Anterior cingulate cortex (tissue), 58 donors: ENCODE measurements at places on chromosomes 5 and 9.
A peak's percentile ranks its signal among the peaks of the same experiment; 100 is the strongest.

- DNase-seq = no peak
These were observed 77.0 kb downstream of the CYFIP2 start for GRCh38 chr5:157342822-157343402.

GRCh38 chr5:109614301-109614700, 75.4 kb upstream of the MAN2A1 start:
- DNase-seq = no peak

- DNase-seq = no peak
These were observed 29.7 kb downstream of the SLC28A3 start for GRCh38 chr9:84310883-84311282.

DNA sequence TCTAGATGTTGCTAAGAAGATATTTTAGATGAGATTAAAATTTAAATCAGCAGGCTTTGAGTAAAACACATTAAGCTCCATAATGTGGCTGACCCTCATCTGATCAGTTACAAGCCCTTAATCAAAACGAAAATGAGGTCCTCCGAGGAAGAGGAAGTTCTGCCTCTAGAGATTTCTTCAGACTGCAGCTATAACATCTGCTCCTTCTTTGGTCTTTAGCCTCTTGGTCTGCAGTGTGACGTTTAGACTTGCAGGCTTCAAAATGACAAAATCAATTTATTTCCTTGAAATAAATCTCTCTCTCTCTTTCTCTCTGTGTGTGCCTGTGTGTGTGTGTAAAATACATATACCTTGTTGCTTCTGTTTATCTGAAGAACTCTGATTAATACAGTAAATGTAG, 1429.8 kb upstream of the CDH9 start:
- no peak for DNase-seq

- no peak for DNase-seq
These were observed 14.5 kb upstream of the TAS2R1 start for GRCh38 chr5:9644630-9645029.

- DNase-seq = no peak
These were observed 105.1 kb downstream of the MAST4 start for GRCh38 chr5:66701244-66701643.

GRCh38 chr9:106287731-106288130, 575.2 kb upstream of the ZNF462 start:
- no peak for DNase-seq

DNA sequence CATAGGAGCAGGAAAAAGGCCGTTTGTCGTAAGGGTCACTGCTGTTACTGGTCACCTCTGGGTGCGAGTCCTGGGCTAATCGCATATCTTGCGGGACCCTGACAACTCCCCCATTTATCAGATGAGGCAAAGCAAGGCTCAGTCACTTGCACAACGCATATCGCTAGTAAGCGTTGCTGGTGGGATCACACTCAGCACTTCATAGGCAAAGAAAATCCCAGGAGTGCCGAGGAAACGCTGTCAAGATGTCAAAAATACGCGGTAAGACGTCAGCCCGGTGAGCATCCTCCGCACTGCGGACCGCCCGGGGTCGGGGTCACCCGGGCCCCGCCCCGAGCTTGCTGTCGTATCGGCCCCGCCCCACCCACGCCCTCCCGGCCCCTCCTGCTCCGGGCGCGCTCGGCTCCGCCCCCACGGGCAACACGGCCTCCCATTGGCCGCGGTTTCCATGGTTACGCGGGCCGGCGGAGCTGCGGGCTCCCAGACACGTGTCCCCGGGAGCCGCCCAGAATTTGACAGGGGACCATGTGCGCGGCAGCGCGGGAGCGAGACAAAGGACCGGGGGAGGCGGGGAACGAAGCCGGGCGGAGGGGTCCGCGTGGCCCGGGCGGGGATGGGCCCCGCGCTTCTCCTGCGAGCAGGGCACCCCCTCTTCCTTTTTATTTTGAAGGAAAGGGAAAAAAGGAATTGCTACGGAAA, 80.2 kb upstream of the IER5L start:
- peak; percentile 85 for DNase-seq

DNA sequence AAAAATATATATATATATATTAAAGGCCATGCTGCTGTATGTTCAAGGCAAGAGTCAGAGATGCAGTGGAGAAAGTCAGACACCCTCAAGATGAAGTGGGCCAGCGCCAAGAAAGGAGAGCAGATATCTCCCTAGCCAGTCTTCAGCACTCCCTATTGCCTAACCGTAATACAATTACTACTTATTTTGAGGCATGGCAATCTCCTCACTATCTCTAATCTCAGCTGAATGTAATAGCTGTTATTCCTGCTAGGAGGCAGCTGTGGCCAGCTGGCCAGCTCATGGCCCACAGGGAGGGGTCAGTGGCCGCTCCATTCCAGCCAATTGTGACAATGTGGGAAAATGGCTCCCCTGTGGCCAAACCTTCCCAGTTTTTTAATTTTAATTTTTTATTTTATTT, 87.5 kb upstream of the FBXW11 start:
- no peak for DNase-seq

GRCh38 chr5:73471654-73472053, 23.1 kb upstream of the FOXD1 start:
- DNase-seq = no peak

DNA sequence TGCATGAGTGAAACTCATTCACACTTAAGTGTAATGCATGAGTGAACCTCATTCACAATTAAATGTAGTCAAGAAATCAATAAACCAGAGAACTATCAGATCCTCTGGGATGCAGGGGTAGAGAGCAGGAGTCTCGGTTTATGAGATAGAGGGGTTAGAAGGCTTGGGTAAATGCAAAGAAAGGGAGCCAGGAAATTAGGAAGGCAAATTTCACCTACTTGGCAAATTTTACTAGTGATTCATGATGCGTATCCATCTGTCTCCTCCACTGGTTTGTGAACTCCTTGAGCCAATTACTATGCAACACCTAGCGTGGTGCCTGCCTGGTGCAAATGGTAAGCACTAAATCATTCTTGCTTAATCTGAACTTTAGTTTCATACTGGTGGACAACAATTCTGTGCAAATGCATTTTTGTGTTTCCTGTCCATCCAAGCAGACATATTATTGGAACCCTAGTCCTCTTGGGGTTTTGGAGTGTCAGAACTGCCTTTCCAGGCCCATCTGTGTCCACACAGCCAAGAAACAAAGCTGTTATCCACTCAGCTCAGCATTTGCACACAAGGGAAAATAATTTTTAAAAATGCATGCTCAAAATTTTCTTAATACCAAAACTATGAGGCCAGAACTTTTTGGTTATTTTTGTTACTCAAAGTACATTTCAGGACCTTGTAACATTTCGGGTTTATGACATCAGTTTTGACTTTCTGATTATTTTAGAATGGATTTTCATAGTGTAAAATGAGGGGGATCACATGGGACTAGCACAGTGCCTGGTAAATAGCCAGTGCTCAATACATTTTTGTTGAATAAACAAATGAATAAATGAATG, 5.2 kb downstream of the HAPLN1 start:
- no peak for DNase-seq

- no peak for DNase-seq
These were observed 56.0 kb upstream of the PTGER4 start for GRCh38 chr5:40623480-40624420.

- DNase-seq = no peak
These were observed 26.9 kb upstream of the ADAM19 start for GRCh38 chr5:157602505-157602904.

- peak; percentile 89 for DNase-seq
These were observed 384 bp upstream of the DMXL1 start for GRCh38 chr5:119070578-119070827.

DNA sequence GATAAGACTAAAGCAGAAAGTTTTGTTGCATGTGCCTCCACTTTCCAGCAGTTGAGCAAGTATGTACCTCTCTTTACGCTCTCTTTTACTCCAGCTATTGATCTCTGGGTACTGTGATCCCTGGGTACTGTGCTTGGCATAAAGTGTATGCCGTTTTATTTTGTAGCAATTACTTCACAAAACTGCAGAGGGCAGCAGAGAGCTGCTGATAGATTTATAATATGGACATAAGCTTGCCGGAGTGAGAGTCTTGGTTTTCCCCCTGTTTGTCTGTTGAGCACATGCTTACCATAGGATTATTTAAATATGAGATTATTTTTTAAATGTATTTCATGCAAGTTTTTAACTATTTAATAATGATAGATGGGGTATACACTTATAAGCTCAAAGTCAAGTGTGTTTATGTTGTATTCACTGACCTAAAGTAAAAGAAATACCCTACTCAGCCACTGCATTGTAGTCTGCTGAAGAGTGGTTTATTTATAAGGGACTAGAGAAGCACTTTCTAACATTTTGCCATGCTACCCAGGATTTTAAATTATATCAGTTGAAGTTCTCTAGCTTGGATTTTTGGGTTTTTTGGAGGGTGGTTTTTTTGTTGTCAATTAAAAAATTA, 13.0 kb downstream of the TTC1 start:
- peak; percentile 9 for DNase-seq

DNA sequence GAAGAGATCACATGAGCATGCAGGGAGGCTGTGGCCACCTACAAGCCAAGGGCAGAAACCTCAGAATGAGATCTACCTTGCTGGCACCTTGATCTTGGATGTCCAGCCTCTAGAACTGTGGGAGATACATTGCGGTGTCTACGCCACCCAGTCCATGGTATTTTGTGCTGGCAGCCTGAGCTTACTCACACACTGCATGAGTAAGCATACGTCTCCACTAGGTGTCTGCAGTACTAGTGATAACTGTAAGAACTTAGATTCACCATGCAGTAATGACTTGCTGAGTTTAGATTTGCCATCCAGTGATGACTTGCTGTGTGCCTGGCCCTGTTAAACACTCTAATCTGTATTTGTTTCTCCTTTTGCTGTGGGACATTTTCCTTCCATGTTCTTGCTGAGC, 417.7 kb downstream of the GADD45G start:
- DNase-seq = no peak

GRCh38 chr5:131396015-131396414, 132.2 kb downstream of the CDC42SE2 start:
- DNase-seq = no peak

DNA sequence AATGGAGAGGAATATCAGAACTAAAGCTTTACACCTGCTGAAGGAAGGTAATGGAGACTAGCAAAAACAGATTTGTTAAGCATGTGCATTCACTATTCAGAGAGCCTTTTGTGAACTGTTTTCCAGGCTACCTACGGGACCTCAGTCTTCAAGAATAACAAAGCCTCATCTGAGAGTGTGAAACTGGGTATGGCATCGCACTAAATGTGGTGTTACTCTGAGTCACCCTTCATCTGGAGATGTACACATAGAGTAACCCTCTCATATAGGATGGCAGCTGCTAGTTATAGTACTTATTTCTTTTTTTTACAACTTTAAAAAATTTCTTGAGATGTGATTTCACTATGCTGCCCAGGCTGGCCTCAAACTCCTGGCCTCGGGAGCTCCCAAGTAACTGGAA, 306.8 kb downstream of the ZNF608 start:
- DNase-seq = no peak
